NCI-H2227 treated with DMSO at 0.1 percent for 48 hours (cell line): ENCODE measurements at places on chromosomes 6 and 20.

DNA sequence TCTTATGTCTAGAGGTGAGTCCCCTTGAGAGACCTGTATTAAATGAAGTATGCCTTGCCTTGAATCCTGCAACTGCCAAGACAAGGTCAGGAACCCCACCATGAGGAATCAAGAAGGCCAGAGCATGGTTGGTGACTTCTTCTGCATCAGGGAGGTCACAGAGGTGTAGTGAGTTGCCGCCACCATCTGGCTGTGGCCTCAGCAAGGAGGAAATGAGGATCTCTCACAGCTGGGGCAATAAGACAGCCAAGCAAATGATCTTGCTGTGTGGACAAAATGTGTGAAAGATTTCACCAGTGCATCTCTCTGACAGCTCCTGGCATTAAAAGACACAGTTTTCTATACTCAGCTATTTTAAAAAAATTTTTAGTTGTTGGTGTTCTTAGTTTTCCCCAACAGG is 611.0 kb downstream of the DOK5 start:
- no peak for DNase-seq

GRCh38 chr6:161736781-161737292 is 463.0 kb upstream of the AGPAT4 start:
- no peak for DNase-seq

- no peak for DNase-seq
Observed at GRCh38 chr6:218153-219018, 73.9 kb upstream of the DUSP22 start.

DNA sequence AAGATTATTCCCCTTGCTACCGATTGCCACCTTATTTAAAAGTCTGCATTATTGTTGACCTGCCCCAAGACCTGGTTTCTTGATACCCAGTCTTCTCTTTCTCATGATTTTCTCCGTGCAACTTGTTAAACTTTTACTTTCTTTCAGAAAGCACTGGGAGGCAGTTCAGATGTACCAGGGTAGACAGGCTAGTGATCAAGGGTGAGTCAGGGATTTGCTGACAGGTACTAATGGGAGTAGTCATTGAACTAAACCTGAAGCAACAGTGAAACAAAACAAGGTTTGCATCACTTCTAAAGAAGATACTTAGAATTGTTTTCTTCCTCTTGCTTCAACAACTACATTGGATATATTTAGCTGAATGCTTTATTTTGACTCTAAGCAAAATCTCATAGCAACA is 124.4 kb downstream of the KCNQ5 start:
- DNase-seq: no peak

- DNase-seq: no peak
Observed at GRCh38 chr6:5552243-5552642, 290.9 kb downstream of the FARS2 start.

GRCh38 chr20:18743665-18744440 is 69.7 kb upstream of the SCP2D1 start:
- no peak for DNase-seq

GRCh38 chr6:166387642-166388289 is 5.0 kb upstream of the MPC1 start:
- DNase-seq: no peak

- DNase-seq: no peak
Observed at GRCh38 chr20:44095831-44096230, 91.2 kb downstream of the JPH2 start.

DNA sequence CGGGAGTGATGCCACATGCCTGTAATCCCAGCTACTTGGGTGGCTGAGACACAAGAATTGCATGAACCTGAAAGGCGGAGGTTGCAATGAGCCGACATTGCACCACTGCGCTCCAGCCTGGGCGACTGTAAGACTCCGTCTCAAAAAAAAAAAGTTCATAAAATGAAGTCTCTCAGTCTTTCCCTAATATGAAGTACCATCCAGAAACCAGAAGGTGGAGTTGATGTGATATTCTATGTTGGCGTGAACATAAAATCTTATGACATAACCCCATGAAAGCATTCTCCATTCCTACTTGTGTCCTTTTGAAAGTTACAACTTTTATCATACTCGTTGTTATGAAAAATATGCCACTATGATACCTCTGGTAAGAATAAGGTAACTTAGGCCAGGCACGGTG is 5.7 kb downstream of the SOD2 start:
- DNase-seq: no peak

DNA sequence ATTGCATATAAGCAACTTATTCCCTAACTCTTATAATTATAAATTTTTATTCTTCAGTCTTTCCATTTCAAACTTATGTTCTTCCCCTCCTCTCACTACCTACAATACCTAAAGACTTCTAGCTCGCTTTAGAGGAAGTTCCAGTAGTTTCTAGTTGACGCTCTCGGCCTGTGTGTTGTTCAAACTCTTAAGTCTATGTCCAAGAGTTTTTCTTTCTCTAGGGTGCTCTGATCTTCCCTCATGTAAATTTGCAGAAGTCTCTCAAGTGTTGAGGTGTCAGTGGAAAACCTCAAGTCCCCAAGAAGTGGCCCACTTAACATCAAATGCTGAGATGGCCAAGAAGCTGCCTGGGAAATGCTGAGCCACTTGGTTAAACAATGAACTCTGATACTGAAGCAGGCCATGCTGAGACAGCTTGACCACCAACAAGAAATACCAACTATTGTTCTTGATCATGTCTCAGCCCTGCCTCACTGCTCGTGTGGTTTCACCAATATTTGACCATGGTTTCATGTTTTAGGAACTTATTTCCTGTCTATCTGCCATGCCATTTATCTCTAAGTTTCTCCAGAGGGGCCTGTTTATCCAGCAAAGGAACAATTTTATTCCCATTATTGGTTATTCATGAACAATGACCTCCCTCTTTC is 100.9 kb upstream of the TCF21 start:
- no peak for DNase-seq

DNA sequence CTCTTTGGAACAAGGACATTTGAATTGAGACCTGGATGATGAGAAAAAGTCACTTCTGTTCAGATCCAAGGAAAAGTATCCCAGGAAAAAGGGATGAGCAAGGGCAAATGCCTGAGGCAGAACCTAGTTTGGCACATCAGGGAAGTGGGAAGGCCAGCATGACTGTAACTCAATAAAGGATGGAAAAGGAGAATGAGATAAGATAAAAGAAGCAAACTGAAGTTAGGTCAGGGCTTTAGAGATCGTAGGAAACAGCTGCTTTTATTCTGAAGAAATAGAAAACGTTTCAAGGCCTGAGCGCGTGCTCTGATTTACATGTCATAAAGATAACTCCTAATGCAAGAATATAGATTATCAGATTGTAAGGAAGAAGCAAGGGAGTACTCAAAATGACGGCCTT is 450.0 kb downstream of the FRK start:
- DNase-seq: no peak

- DNase-seq: no peak
Observed at GRCh38 chr6:36944650-36945049, 9.9 kb upstream of the PI16 start.

GRCh38 chr20:37383229-37383989 is 37.5 kb downstream of the SRC start:
- no peak for DNase-seq

DNA sequence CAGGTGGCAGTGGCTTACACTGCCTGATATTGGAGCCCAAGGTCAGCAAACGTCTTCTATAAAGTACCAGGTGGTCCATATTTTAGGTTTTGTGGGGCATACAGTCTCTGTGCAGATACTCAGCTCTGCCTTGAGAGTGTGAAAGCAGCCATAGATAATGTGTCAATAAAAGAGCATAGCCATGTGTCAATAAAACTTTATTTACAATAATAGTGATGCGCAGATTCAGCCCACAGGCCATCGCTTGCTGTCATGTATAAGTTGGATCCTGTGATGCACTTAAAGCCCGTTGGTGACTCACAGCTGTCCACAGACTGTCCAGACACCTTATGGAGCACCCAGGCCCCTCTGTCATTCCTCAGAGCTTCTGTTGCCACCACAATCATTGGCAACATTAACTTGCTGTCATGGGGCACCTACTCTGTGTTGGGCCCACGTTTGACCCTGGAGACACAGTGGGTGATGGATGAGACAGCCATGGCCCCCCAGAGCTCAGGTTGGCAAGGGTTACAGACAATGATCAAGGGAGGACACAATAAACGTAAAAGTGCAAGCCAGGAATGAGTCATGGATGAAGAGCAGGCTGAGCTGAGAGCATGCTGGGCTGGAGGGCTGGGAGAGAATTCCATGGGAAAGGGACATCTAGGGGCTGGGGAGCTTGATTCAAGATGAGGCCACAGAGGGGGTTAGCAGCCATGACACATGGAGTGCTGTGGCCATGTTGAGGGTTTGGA is 173.6 kb downstream of the TAF4 start:
- no peak for DNase-seq

DNA sequence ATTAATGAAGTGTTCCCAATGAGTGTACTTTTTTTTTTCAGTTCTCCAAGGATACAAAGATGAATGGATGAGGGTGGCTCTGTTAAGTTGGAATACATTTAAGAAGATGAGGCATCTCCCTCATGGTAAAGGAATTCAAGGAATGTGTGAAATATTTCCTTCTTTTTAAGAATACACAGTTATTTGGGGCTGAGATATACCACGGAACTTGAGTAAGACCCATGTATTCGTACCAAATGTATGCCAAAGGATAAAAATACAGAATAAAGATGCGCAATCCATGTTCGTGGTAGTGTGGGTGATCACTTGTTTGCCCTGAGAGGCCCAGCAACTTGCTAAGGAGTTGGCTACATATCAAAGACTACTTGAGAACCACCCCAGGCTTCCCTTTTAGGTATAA is 164.2 kb upstream of the TCF21 start:
- no peak for DNase-seq

- no peak for DNase-seq
Observed at GRCh38 chr6:34131326-34132290, 14.3 kb downstream of the GRM4 start.

GRCh38 chr20:661474-662270 is 8.7 kb upstream of the SRXN1 start:
- no peak for DNase-seq

- no peak for DNase-seq
Observed at GRCh38 chr6:143762126-143762525, 81.0 kb upstream of the LTV1 start.

GRCh38 chr20:36818861-36819260 is 45.3 kb upstream of the DSN1 start:
- DNase-seq: no peak

DNA sequence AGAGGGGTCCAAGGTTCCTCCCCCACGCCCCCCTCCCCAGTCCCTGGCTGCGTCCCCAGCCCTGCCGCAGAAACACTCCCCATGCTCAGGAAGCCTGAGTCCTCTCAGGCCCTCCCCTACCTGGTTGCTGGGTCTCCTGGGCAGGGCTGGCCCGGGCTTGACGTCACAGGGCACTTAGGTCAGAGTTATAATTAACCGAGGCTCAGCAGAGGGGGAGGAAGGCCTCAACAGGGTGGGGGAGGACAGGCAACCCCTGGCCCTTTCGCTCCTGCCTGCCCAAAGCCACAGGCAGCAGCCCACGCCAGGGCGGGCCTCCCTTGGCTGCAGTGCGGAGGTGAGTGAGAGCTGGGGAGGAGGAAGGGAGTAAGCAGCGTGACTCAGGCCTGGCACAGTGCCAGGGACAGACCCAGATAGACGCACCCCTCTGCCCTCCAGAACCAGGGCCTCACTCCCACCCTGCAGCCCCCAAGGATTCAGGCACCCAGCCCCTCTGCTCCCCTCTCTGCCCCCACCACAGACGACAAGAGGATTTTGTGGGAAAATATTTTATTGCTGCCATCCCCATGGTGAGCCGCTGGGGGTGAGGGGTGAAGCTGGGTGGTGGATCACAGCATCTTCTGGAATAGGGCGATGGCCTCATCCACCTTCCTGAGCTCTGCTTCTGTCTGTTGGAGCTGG is at the start of gene VWA7:
Gene VWA7, minus strand, starts transcription at position 340 of the 678 bp plus-strand sequence. CDS start 549 bp downstream, outside the sequence.
- DNase-seq: peak; percentile 40

GRCh38 chr6:17600527-17601385 is 654 bp downstream of the FAM8A1 start:
- DNase-seq: no peak

DNA sequence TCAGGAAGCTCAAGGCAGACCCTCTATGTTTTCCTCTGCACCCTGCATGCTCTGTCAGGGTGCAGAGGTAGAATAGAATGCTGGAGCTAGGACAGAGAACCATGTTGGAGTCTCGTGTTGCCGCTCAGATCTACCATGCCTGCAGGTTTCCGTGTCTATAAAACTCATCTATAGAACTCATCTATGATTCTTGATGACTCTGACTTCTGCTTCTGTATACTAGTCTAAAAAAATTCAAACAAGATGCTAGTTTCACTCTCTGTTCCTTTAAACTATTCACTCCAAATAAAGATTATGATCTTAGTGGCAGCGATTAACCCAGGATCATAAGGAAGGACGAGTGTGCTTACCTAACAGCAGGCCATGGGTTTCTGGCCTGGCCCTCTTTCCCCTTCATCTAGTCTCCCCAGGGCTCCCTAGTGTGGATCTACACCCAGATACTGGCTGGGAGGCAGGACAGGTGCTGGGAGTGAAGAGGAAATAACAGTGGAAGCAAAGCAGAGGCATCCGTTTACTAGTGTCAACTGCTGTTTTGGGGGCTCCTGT is 162.7 kb upstream of the SUPT3H start:
- no peak for DNase-seq

DNA sequence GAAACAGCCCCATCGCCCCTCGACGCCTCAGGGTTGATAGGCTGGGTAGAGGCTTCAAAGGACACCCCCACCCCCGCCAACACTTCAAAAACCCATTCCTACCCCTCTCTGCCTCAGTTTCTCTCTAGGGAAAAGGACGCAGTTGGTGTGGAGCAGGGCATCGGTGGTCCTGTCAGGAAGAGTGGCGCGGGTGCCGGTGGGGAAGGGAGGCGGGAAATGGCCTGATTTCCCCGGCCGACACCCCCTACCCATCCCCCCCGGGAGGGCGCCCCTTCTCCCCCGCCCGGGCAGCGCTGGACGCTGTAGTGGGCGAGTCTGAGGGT is 367 bp downstream of the NRSN2 start:
- no peak for DNase-seq

DNA sequence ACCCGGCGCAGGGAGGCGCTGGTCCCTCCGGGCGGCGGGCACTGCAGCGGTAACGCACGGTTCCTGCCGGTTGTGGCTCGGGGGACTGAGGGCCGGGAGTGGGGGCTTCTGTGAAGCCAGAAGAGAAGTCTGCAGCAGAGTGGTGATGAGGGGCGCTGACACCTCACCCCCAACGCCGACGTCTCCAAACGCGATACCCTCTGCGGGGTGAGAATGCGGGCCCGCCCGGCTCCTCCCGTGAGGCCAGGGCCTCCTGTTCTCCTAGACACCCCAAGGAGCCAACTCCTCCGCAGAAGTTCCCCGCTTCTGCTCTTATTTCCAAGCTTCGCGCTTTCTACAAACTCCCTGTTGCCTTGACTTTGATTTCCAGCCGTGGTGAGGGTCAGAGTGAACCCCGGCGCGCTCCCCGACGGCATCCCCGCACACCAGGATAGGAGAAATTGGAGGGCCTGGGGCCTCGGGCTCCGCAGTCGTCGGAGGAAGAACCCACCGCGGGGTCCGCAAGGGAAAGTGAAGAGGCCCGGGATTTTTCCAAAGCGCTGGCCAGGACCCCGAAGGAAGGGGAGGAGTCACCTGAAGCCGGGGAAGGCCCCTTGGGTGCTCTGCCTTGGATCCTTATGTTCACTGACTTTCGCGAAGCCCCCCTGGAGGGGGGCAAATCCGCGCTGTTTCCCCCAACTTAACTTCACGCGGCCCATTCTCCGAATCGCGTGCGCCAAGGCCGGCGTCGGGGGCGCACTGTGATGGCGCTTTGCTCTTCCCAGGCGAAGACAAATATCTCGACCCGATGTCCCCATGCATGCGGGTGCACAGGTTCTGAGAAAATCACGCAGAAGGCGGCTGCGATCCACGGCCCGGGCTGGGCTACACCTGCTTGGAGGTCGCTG is 3.1 kb upstream of the INSM1 start:
- no peak for DNase-seq
